Fibroblast of villous mesenchyme (primary cell): ENCODE measurements at places on chromosomes 5 and 9. TPM values are rescaled to one million over a fixed set of nuclear protein-coding genes. Genes with fewer than 3 reads are reported as not detected.

- no peak for DNase-seq
Observed at GRCh38 chr9:95382433-95382832, 64.9 kb upstream of the FANCC start.

DNA sequence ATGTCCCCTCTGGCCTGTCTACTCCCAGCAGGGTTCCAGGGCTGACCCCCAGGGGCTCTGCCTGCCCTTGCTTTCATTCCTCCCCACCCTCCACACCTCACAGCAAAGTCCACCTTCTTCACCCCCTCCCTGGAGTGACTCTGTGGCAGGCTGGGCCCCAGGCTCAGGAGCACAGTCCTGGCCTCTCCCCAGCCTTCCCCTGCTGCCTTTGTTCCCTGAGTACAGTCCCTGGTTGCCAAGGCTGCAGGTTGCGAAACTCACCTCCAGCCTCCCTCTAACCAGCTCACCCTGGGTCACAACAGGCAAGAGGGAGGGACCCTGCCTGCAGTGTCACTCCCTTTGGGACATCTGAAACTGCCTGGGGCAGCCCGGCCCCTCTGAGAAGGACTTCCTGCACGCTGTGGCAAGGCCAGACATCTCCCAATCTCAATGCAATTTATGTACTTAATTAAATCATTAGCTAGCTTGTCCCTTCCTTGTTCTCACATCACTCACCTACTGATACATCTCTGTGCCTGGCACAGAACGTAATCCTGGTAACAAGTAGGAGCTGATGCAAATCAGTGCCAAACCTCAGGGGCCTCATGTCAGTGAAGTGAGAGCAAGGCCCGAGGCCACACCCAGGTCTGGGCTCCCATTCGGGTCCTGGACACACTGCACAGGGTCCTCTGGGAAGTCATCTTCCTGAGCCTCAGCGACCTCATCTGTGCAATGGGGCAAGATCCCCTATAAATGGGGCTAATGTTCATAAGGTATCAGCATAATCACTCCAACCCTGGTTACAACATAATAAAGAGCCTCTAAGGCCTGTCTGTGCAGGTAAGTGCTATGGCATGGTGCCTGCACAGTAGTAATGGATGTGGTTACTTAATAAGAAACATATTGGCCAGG is 27.3 kb upstream of the TRIM14 start:
- DNase-seq, result peak; percentile 58

- DNase-seq, result peak; percentile 42
Observed at GRCh38 chr5:174935854-174936474, 211.6 kb downstream of the MSX2 start.

GRCh38 chr5:179618923-179619554 is 4.4 kb downstream of the HNRNPH1 start:
- DNase-seq, result no peak

DNA sequence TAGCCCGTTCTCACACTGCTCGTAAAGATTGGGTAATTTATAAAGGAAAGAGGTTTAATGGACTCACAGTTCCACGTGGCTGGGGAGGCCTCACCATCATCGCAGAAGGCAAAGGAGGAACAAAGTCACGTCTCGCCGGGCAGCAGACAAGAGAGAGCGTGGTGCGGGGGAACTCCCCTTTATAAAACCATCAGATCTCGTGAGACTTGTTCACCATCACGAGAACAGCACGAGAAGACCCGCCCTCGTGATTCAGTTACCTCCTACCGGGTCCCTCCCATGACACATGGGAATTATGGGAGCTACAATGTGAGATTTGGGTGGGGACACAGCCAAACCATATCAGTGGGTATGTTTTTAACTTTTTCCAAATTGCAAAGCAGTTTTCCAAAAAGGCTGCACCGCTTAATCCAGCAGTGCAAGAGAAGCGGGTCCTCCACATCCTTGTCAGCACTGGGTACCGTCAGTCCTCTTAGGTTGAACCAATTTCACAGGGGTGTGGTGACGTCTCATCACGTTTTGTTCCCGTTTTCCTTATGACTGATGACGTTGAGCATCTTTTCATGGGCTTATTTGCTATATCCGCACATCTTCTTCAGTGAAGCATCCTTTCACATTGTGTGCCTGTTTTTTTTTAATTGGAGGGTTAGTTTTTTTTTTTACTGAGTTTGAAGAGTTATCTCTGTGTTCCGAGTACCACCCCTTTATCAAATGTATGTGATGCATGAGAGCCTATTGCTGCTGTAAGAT is 8.0 kb upstream of the FCN2 start:
- DNase-seq, result no peak

GRCh38 chr5:73131711-73132425 is 11.5 kb downstream of the TMEM171 start:
- DNase-seq, result no peak

DNA sequence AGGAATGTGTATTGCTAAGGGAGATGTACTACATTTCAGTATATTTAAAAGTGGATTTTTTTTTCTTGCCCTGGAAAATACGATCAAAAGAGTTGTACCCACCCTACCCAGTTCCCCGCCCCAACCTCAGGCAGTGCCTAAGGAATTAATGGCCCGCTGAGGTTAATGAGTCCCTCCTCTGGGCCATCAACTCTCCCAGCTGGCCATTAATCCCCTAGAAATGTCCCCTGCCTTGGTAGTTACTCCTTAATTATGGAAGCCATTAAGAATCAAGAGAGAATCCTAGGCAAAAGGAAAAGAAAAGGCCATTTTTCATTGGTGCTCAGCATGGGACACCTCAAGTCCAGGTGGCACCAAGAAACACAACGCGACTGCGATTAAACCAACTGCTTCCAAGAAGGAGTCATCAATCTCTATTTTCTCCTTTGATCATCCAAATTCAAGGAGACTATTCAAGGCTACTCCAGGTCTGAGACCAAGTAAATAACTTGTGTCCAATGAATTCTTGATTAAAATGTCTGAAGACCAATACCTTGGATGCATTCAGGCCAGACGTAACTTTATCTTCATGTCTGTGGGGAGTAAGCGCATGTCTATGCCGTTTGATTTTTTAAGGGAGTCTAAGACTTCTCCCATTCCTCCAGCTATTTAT is 1962.2 kb upstream of the WWC1 start:
- DNase-seq, result no peak

DNA sequence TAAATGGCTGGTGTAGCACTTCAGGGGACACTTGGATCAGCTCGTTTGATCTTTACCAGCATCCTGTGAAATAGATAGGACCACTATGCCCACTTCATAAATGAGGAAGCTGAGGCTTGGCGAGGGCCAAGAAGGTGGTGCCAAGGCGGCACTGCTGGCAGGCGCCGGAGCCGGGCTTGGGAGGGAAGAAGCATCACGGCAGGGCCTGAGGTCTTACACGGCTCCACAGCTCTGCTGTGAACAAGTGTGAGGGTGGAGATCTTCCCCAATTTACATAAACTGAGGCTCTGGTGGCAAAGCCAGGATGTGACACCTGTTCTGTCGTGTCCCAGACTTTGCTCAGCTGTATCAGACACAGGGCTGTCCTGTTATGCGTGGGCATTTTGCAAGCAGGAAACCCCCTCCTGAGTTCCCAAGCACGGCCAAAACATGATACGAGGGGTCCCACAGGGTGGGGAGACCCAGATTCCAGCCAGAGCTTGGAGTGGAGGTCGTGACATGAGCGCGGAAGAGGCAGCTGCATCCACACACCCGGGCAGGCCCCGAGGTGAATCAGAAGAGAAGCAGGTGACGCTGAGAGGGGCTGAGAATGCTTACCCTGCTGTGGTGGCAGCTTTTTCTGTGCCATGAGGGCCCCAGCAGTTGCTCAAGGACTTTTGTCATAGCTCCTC is 117.5 kb upstream of the BOD1 start:
- no peak for DNase-seq

DNA sequence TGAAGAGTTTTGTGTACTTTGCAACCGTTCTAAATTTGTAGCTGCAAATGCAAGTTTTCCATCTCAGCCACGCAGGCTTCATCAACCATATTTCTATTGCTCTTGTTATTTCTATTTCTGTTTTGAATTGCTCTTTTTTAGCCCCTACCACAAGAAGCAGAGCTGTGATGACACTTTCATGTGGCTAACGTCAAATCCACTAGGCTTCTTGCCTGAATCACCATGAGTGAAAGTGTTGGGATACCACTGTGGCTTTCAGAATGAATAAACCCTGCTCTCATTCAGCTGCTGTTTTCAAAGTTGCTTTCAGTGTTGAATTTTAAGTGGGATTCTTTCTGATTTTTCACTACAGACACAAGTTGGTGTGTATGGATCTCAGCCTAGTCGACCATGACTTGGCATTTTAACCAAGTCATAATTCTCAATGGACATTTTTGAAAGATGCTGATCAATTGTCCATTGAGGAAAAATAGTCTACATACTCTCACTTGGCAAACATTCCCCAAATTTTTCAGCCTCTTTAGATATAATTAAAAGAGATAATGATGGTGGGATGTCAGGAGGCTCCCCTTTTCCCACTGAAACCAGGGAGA is 41.0 kb upstream of the MTAP start:
- DNase-seq, result no peak

DNA sequence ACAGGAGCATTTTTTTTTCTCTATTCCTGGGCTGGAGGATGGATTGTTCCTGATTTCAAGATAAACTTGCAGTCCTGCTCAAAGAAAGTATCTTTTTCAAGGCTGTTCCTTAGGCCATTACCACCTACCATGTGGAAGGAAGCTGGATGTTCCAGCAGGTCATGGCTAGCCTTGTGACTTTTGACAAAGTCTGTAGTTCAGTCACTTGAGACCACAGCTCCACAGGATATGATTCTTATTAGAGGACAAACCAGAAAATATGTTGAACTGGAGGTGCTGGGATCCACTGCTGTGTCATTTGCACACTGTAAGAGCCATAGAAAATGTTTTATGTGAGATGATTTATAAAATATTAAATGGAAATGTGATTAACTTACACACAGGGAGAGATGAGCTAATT is 184.2 kb upstream of the ACO1 start:
- no peak for DNase-seq

DNA sequence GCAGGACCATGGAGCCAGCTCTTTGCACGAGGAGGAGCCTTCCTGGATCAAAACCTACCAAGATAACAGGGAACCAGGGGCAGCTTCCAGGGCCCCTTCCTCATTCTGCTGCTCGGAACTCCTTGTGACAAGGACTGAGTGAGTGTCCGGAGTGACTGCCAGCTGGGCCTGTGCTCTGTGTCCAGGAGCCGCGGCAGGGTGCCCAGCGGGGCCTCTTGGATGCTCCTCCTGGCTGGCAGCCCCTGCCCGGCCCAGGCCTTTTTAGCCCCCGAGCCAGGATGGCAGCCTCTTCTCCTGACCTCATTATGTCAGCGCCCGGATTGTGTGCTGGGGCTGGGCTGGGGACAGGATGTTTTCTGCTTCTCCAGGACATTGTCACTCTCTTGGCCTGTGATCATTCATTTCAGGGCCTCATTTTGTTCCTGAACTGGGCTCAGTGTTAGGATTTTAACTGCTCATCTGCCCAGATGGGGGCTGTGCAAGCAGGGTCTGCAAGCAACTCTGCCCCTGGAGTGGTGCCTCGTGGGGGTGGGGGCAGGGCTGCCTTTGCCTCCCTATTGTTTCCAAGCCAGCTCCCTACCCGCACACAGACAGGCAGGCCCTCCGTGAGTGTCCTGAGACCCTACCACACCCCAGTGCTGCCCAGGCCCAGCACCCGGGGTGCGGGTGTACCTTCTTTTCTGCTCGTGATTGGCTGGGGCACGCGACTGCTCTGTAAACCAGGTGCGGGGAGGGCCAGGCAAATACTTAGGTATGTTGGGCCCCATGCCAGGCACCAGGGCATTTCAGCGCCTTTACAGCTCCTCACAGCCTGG is 161.6 kb downstream of the COL23A1 start:
- no peak for DNase-seq

DNA sequence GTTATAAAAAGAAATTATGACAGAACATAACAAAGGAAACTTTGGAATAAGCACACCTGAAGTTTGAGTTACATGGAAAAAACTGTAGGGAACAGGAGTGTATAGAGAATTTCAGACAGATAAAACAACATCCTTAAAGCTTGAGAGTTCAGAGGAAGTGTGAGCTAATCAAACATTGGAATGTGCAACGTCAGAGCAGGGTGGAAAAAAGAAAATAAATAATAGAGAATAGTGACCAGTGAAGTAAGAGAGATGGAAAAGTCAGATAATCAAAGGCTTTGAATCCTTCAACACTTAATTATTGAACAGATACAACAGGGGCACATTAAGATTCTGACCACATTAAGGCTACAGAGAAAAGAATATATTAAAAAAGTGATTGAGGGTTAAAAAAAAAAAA is 128.5 kb upstream of the CDH10 start:
- peak; percentile 2 for DNase-seq

- no peak for DNase-seq
Observed at GRCh38 chr5:111545031-111545430, 32.7 kb upstream of the STARD4 start.

DNA sequence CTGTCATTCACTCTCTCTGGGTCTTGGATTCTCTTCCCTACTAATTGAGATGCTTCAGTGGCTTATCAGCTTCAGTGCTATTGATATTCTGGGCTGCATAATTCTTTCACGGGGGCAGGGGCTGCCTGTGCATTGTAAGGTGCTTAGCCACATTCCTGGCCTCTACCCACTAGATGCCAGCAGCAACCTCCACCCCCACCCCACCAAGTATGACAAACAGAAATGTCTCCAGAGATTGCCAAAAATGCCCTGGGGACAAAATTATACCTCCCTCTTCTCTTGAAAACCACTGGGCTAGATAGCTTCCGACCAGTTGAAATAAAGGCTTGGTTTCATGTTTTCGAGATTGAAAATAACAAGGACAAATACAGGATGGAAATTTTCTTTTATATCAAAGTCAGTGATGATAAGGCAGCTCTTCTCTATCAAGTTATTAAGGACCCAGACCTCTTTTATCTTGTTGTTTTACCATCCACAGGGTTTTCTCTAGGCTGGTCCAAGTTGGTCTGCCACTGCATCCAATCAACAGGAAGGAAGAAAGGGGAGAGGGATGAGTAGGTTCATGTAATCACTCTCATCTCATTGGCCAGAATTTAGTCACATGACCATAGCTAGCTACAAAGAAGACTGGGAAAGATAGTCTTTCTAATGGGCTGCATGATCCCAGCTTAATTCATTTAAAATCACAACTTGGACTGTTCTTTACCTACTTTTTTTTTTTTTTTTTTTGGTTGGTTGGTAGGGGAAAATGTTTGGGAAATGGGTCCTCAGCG is 92.1 kb upstream of the RANBP3L start:
- DNase-seq, result no peak

DNA sequence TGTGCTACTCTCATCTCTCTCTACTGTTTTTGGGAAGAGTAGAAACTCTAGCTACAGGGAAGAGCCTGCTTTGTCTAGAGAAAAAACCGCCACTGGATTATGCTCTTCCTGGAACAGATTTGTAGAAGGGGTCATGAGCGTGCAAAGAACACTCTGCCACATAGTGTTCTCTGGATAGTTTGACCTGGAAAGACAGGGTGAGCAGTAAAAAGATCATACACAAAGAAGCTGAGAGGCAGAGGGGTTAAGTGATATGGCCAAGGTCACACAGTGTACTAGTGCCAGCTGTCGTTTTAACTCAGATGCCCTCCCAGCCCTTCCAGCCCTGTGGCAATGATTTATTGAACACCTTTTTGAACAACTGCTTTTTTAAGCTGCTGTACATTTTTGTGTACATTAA is 182.2 kb downstream of the NNT start:
- peak; percentile 15 for DNase-seq

The ACTBL2 gene
- 0.43 and 0.97 TPM in 2 replicates for total RNA-seq

The ERCC8 gene
- 18.0 and 19.9 TPM in 2 replicates for total RNA-seq

The PHYKPL gene
- total RNA-seq, result 31.5 and 32.2 TPM in 2 replicates

The SLIT3 gene
- total RNA-seq, result under 0.01 and 0.64 TPM in 2 replicates

The PCDHA5 gene
- total RNA-seq, result under 0.01 TPM in 2 replicates

The APBA1 gene
- 11.2 and 11.6 TPM in 2 replicates for total RNA-seq
